ENCODE measurements at places on chromosomes 11 and 22.

- no peak for DNase-seq
Observed at GRCh38 chr11:48270621-48271020, 7.0 kb downstream of the OR4X1 start.

DNA sequence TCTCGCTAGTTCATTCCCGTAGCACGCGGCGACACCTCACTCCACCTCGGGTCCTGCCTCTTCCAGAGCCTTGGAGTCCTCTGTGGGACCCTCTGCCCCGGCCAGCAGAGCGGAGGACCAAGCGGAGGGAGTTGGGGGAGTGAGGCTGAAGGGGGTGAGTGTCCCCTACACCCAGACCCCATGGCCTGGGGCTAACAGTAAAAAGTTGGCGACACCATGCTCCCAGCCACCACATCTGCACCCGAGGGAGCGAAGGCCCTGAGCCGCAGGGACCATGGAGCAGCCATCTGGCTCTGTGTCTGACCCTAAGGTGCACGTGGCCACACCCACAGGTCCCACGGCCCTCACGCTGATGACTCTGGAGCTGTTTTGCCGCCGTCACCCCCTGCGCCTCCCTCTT, 293.8 kb downstream of the BRD1 start:
- no peak for DNase-seq

DNA sequence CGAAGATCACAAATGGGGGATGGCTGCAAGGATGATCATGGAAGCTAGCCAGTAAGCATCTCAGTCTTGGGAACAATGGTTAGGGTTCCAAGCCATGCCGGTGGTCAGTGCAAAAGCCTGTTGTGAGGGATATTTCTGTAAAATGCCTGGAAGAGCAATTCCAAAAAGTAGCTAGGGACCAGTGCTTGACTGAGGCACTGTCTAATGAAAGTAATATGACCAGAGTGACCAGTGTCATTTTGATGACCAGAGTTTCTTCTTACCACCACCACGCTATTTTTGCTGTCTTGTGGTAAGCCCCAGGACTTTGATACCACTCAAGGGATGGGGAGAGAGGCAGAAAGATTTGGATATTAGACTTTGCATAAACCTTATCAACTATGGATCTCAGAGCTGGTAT, 18.4 kb downstream of the GDPD4 start:
- no peak for DNase-seq

GRCh38 chr11:122068141-122068540, 47.9 kb downstream of the BLID start:
- DNase-seq, result no peak

DNA sequence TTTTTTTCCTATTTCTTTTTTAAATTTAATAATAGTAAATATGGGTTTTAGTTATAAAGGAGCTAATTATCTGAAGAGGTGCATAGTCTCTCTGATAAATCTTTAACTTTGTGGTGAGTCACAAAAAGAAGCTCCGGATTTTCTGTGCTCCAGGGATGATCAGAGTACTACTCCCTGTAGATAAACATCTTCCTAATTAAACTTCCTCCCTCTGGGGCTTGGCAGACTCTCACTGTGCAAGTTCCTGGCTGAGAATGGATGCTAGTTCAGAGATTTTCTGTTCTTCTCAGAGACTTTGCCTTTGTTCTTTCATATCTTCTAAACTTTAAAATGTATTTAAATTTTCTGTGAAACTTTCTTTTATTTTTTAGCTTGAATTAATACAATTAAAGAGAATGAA, at the start of gene OR10G7:
OR10G7 (minus strand) TSS at position 72 of the 400 bp plus-strand sequence. CDS start 2,324 bp downstream, outside the sequence.
- DNase-seq, result peak; percentile 40

DNA sequence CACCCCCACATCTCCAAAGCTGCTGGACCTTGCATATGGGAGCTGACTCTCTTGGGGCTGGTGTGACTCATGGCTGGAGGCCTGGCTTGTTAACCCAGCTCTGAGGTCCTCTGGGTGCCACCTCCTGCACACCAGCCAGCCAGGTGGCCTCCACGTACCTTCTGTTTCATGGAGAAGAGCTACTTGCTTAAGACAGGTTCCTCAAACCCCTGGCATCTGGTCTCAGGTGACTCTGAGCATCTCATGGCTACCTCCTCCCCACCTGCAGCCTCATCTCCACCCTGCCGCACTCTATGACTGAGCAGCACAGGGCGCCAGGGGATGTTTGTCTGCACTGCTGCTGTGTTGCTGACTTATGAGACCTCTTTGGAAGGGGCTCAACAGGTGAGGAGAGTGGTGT, 55.7 kb downstream of the BCR start:
- DNase-seq, result no peak

- DNase-seq, result no peak
Observed at GRCh38 chr11:19872512-19873145, 160.0 kb downstream of the NAV2 start.
